ENCODE measurements at places on chromosomes 2 and 18.

- no peak for DNase-seq
Measured at GRCh38 chr2:235303499-235304291, 190.1 kb upstream of the AGAP1 start.

DNA sequence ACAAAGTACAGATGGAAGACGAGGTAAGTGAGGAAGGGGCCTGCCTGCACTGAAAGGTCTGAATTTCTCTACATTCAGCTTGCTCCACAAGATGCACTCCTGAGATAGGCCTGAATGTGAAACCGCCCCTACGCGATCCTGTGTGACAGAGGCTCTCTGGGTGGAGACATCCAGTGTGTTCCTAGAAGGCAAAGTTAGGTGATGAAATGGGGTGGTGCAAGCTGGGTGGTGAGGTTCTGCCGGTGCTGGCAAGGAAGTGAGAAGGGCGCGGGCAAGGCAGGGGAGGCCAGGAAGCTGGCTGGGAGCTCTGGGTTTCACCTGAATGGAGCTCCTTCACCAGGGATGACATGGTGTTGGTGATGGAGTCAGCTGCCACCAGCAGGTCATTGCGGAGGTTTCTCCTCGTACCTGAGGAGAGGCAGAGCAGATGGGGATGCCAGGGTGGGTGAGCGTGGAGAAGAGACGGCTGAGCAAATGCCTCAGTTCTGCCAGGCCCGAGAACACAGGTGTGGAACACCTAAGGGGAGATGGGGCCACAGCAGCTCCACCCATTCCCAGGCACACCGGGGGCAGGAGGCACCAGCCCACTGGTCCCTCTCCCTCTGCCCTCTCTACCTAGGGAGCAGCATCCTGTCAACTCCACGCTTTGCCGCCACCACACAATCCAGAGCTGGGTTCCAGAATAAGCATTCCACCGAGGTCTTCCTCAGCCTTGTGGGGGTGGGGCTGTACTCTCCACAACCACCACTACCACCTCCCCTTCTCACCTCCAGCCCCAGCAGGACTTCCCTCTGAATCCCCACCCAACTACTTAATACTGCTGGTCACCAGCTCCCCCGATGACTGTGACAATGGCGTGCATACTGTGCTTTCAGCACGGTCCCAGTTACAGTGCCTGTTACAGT is 45.5 kb upstream of the DNMT3A start:
- DNase-seq = no peak

DNA sequence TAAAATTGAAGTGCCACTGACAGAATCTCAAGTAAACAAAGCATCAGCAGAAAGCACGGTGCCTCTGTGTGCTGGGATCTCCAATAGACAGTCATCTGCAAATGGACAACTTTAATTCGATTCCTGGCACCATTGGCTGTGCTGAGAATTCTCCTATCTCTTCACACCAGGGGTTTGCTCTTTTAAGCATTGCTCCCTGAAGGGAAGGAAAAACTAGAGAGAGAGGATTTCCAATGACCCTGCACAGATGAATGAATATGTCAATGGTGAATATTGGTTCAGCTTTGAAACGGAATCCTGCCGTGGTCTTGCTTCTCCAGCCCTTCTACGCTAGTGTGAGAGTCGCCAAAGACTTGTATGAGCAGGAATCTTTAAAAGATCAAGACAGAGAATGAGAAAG is 97.9 kb downstream of the FIGN start:
- DNase-seq = no peak

- no peak for DNase-seq
Measured at GRCh38 chr18:22398464-22398863, 19.3 kb downstream of the CTAGE1 start.

- DNase-seq = no peak
Measured at GRCh38 chr2:3368261-3368722, 9.3 kb downstream of the EIPR1 start.

GRCh38 chr2:186183406-186183805 is 302.7 kb upstream of the ZC3H15 start:
- DNase-seq = no peak

- no peak for DNase-seq
Measured at GRCh38 chr18:58631301-58631700, 2.4 kb upstream of the ALPK2 start.

- no peak for DNase-seq
Measured at GRCh38 chr2:8849327-8849726, 11.9 kb upstream of the KIDINS220 start.

GRCh38 chr2:98583816-98584618 is 24.3 kb downstream of the COA5 start:
- DNase-seq = no peak

GRCh38 chr2:230827774-230828271 is 36.9 kb upstream of the ITM2C start:
- no peak for DNase-seq

- no peak for DNase-seq
Measured at GRCh38 chr2:234130777-234131181, 80.3 kb downstream of the SPP2 start.

GRCh38 chr2:32926708-32927084 is 20.1 kb upstream of the LTBP1 start:
- no peak for DNase-seq

- DNase-seq = no peak
Measured at GRCh38 chr2:178530625-178531142, 50.4 kb downstream of the PLEKHA3 start.

DNA sequence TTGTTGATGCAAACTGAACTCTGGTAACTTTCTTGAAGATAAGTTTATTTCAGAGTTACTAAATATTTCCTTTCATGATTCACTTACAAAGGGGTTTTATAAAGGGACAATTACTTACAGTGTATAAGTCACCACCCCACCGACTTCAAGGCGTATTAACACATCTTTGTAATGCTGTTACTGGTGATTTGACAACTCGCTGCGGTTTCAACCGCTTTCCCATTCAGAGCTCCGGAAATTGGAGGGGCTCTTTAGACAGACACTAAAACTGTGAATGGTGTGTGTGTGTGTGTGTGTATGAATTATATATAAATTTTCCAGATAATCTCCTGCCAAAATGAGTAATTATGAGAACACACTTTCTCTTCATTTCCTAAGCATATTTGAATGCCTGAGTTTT is 4.9 kb downstream of the TM4SF20 start:
- DNase-seq = no peak

Measured in LoVo (cell line).